ENCODE measurements at places on chromosomes 2 and 18.

GRCh38 chr2:105924271-105924670 lies 179.6 kb downstream of the NCK2 start:
- DNase-seq: no peak

DNA sequence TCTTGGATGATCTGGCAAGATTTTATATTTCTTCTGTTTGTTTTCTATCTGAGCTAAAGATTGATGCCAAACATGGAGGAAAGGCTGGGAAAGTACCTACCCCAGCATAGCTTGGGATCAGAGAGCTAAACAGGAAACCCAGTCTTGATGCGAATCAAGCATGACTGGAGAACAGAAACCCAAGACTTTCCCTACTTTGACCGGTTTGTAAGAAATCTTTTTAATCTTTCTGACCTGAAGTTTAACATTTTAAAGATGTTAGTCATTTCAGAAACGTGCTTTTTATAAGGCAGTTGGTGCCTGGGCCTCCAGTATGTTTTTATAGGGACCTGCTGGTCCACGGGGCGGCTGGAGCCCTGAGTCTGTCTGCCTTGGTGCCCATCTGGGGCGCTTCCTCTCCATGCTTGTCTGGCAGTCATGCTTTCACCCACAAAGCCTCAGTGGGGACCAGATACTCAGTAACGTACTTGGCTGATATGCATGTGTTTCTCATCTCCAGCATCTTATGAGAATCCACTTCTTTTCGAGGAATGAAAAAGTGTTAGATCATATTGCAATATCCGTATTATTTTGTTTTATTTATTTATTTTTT lies 266.5 kb downstream of the PTGR3 start:
- no peak for DNase-seq

- no peak for DNase-seq
Observed at GRCh38 chr18:155688-156087, 2.7 kb upstream of the USP14 start.

DNA sequence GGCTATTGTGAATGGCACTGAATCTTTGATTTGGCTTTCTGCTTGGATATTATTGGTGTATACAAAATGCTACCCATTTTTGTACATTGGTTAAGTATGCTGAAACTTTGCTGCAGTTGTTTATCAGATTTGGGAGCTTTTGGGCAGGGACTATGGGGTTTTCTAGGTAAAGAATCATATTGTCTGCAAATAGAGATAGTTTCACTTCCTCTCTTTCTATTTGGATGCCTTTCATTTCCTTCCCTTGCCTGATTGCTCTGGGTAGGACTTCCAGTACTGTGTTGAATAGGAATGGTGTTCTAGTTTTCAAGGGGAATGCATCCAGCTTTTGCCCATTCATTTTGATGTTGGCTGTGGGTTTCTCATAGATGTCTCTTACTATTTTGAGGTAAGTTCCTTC lies 489.1 kb upstream of the LRATD1 start:
- DNase-seq: no peak

- DNase-seq: no peak
Observed at GRCh38 chr2:205721057-205721449, 38.8 kb downstream of the NRP2 start.

GRCh38 chr18:50967714-50968661 lies at the start of gene ELAC1:
Gene ELAC1, plus strand, starts transcription at chr18:50968040. Its CDS starts 6,365 bp downstream, at chr18:50974405.
- peak; percentile 78 for DNase-seq

GRCh38 chr18:33744032-33744697 lies 166.1 kb downstream of the ASXL3 start:
- DNase-seq: no peak

GRCh38 chr2:59887366-59887765 lies 666.1 kb downstream of the BCL11A start:
- no peak for DNase-seq

GRCh38 chr2:168032091-168032490 lies 215.3 kb downstream of the STK39 start:
- no peak for DNase-seq

DNA sequence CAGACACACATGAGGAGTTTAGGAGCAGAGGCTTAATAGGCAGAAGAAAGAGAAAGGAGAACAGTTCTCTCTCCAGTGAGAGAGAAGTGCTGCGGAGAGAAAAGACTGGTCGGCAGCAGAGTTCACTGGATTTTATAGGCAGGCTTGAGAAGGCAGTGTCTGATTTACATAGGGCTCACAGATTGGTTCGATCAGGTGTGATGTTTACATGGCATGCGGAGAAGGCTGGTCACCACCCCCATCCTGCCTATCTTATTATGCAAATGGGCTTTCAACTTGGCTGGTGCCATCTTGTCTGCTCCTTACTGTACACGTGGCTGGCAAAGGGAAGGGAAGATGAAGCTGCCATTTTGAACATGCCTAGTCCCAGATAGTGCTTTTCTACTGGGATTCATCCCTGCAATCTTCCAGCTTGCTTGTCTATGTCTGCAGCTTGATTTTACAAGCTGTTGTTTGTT lies 113.4 kb downstream of the AP1S3 start:
- DNase-seq: no peak

DNA sequence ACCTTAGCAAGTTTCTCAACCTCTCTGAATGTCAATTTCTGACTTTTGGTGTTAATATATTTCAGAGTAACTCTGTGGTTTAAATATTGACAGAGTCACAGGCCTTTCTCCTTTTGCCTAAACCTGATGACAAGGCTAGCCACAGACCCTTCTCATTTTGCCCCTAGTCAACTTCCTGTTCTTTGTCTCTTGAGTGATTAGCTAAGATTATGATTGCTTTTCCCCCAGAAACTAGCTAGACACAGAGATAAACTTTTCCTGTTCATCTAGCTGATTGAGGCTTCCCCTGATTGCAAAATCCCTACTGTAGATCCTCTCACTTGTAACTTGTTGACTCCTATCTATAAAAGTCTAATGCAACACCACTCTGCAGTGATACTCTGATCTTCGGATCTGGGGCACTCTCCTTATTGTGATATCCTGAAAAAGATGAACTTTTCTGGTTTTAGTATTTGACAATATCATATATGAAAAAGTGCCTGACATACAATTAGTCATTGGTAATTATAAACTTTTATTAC lies 241.4 kb downstream of the ZNF385B start:
- no peak for DNase-seq

GRCh38 chr18:55541571-55541970 lies 46.4 kb downstream of the TCF4 start:
- DNase-seq: no peak
